Activated naive CD8-positive, alpha-beta T cell treated with anti-CD3 and anti-CD28 coated beads for 36 hours (primary cell): ENCODE measurements at places on chromosomes 1 and 21. TPM values are rescaled to one million over a fixed set of nuclear protein-coding genes. Genes with fewer than 3 reads are reported as not detected.

DNA sequence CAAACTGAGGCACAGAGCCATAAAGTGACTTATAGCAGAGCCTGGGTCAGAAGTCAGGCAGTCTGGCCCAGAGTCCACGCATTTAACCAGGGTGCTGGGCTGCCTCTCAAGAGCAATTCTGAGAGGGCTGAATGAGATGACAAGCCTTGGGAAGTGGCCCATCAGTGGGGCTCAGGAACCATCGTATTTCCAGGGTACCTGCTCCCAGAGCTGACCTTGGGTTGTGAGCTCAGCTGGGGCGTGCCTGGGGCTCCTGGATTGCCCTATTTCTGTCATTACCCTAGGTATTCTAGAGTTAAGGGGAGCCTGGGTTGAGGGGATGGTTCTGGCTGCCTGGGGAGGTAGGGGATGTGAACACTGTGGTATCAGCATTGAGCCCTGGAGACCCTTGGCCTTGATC is 49.4 kb downstream of the LGR6 start:
- H3K27me3 ChIP-seq: peaks cover under 1% of the 10 kb centered on the region
- H3K36me3 ChIP-seq: no peaks in the 10 kb centered on the region
- no peak overlapping the region for H3K27ac ChIP-seq
- no peaks in the 10 kb centered on the region for H3K4me1 ChIP-seq
- no peak overlapping the region for H3K4me3 ChIP-seq

DNA sequence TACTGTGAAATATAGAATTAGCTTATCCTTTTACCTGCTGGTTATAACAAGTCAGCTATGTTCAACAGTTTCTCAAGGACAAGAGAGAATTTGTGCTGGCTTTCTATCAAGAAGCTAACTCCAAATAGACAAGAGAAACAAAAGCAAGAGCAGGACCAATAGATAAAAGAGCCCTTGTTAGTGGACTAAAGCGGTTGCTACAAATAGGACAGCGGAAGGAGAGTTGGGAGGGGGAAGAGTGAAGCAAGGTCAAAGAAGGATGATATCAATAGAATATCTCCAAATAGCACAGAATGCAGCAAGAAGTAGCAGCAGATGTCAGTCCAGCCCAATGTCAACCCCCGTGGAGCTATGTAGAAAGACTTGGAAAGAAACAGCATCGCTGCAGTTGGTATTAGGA is 53.0 kb upstream of the AKT3 start:
- DNase-seq: no peak
- H3K36me3 ChIP-seq: no peaks in the 10 kb centered on the region
- H3K27me3 ChIP-seq: peaks cover 19% of the 10 kb centered on the region
- no peak overlapping the region for H3K27ac ChIP-seq
- H3K4me3 ChIP-seq: no peak overlapping the region

WNT4 gene
- total RNA-seq: not detected

GRCh38 chr1:152111515-152111968 is 3.7 kb downstream of the TCHH start:
- H3K4me1 ChIP-seq: peaks cover 6% of the 10 kb centered on the region
- no peak overlapping the region for H3K4me3 ChIP-seq
- peaks cover 9% of the 10 kb centered on the region for H3K27me3 ChIP-seq

DNA sequence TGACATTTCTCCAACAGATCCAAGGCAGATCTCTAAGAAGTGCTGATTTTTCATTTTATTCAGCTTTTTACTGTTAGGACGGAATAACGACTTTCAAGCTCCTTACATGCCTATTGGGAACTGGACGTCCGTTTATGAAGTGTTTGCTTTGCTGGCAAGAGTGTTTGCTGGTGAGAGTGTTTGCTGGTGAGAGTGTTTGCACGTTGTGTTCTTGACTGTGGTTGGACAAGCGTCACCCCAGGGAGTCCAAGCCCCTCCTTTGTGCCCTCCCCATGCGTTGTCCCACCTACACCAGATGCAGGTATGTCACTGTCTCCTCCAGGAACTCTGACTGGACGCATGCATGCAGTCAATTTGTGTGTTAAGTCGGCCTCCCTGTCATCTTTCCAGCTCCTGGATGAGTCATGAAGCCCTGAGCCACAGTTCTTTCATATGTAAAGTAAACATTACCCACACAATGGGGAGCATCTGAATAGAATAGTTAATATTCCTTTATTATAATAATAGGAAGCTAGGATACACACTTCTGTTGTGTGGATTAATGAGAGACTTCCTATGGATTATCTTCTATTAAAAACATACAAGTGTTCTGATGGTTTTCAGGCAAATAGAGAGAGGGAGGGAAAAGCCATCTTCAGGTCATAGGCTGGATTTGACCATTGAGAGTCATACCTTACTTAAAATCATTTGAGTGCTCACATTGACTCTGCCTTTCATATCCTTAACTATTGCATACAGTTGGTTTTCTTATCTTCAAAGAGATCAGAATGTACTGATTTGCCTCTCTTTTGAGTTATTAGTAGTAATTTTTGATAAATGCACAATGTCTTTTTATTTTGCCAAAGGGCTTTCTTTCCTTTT is 119.2 kb downstream of the GALNT2 start:
- peaks cover 48% of the 10 kb centered on the region for H3K4me1 ChIP-seq
- peaks cover 52% of the 10 kb centered on the region for H3K36me3 ChIP-seq
- peak; percentile 17 for DNase-seq
- peak overlapping the region; percentile 19 for H3K27ac ChIP-seq
- H3K27me3 ChIP-seq: no peaks in the 10 kb centered on the region

CR1 gene
- total RNA-seq: not detected

GRCh38 chr1:159146980-159147379 is 24.4 kb upstream of the CADM3 start:
- no peak for DNase-seq
- no peak overlapping the region for H3K27ac ChIP-seq
- no peaks in the 10 kb centered on the region for H3K4me1 ChIP-seq
- no peaks in the 10 kb centered on the region for H3K36me3 ChIP-seq
- no peak overlapping the region for H3K4me3 ChIP-seq
- H3K27me3 ChIP-seq: peaks cover 15% of the 10 kb centered on the region

SMPDL3B gene
- 0.92 TPM for total RNA-seq

GRCh38 chr21:25999921-26000582 is 170.5 kb downstream of the APP start:
- no peaks in the 10 kb centered on the region for H3K27me3 ChIP-seq
- H3K36me3 ChIP-seq: peaks cover 15% of the 10 kb centered on the region
- no peak overlapping the region for H3K4me3 ChIP-seq
- H3K27ac ChIP-seq: no peak overlapping the region
- no peaks in the 10 kb centered on the region for H3K4me1 ChIP-seq

DNA sequence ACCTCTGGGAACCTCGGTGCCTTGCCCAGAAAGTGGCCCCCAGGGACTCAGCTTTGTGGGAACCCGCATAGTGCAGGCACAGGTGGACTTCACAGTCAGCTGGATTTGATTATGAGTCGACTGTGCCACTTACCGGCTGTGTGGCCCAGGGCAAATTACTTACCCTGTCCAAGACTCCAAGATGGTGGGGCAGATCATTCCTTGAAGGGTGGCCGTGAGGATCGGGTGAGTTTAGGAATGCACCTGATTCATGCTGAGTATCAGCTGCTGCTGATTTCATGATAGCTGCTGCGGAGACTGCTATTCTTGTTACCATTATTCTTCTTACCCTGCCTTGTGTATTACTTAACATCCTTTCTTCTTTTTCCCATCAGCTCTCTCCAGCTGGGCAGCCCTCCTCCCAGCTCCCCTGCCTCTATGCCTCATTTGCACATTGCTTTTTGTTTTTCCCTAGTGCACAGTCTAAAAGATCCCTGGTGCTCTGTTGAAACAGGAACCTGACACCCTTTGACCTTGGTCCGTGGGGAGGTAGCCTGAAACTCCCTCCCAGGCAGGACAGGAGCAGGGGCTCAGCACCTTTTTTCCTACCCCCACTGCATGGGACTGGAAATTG is 40.5 kb upstream of the FHAD1 start:
- no peak overlapping the region for H3K4me3 ChIP-seq
- H3K4me1 ChIP-seq: no peaks in the 10 kb centered on the region
- H3K27me3 ChIP-seq: peaks cover 7% of the 10 kb centered on the region
- DNase-seq: no peak
- H3K36me3 ChIP-seq: no peaks in the 10 kb centered on the region
- H3K27ac ChIP-seq: no peak overlapping the region

SNRPE gene
- total RNA-seq: 396 TPM
